ENCODE measurements at places on chromosomes 3 and 15. TPM values are rescaled to one million over a fixed set of nuclear protein-coding genes. Genes with fewer than 3 reads are reported as not detected.

Gene UBAP1L
- total RNA-seq: 16.7 TPM

Gene GP9
- total RNA-seq: not detected

Gene CCDC39
- total RNA-seq: not detected

Gene EFCAB12
- total RNA-seq: 2.2 TPM

Gene TGM5
- not detected for total RNA-seq

Gene REC114
- not detected for total RNA-seq

Gene USF3
- total RNA-seq: 16.8 TPM

Gene TUBGCP4
- total RNA-seq: 11.8 TPM

Gene TRPM1
- total RNA-seq: not detected

Gene EID1
- 458 TPM for total RNA-seq

Gene LIPC
- total RNA-seq: 11.2 TPM

Measured in tibial nerve (tissue), 4 donors.